Natural killer cell treated with Interleukin-12 subunit alpha and Interleukin-12 subunit beta and Interleukin-15 and Interleukin-18, amount 100 ng/mL, for 72 hours (primary cell): ENCODE measurements at places on chromosomes 4 and X. TPM values are rescaled to one million over a fixed set of nuclear protein-coding genes. Genes with fewer than 3 reads are reported as not detected.

DNA sequence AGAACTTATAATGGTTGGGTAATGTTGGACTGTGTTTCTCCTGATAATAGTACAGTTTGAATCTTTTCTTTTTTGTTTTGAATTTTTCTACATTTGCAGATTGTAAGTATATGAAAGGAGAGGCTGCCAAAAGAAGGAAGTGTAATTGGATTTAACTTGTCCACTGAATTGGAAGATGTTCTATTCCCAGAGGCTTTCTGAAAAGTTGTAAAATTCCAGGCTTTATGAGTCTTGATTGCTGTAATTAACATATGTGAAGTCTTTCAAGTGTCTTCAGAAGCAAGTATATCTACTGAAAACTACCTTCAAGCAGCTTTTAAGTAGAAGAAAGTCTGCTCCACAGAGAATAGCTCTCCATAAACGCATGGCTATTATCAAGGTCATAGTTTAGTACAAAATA lies 2456.4 kb downstream of the PCDH7 start:
- peaks cover 7% of the 10 kb centered on the region for H3K36me3 ChIP-seq
- DNase-seq: no peak
- no peaks in the 10 kb centered on the region for H3K4me1 ChIP-seq
- no peak overlapping the region for H3K27ac ChIP-seq

DNA sequence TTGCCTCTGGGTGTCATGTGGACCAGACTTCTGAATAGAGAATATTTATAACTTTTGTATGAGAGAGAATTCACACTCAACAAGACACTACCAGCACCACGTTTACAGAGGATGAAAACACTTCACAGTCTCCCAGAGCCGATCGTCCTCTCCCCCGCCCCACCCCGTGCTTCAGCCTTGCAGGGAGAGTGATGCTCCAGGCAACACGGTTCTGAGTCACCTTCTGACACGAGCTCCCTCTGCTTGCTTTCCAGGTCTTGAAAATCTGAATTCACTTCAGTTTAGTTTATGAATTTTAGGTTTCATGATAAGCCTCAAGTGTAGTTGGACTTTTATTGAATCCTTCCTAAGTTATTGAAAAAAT lies 59.8 kb downstream of the CPLX1 start:
- H3K4me1 ChIP-seq: peaks cover 30% of the 10 kb centered on the region
- no peaks in the 10 kb centered on the region for H3K36me3 ChIP-seq
- H3K4me3 ChIP-seq: no peak overlapping the region
- no peaks in the 10 kb centered on the region for H3K27me3 ChIP-seq

DNA sequence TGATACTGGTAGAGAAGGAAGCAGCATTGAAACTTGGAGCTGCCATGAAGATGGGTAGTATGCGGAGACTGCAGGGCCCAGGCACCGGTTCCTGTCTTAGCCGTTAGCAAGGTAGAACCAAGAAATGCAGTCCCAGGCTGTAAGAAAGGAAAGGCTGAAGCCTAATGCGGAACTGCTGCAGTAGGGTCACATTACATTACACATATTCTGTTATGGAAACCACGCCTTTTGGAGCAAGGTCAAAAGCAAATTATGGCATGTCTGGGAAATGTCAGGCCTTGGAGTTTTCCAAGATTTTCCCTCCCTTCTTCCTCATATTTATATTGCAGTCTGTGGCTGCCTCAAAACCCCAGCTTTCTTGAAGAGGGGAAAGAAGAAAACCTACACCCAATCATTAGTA lies 204.8 kb upstream of the RASGEF1B start:
- H3K27ac ChIP-seq: no peak overlapping the region
- H3K36me3 ChIP-seq: no peaks in the 10 kb centered on the region
- no peaks in the 10 kb centered on the region for H3K4me1 ChIP-seq
- peaks cover 39% of the 10 kb centered on the region for H3K27me3 ChIP-seq
- no peak for DNase-seq

- H3K4me3 ChIP-seq: no peak overlapping the region
- peaks cover 19% of the 10 kb centered on the region for H3K27me3 ChIP-seq
- DNase-seq: no peak
Observed at GRCh38 chr4:174401471-174402130, 117.9 kb downstream of the CEP44 start.

GRCh38 chrX:25013632-25014365 lies 2.0 kb downstream of the ARX start:
- peak overlapping the region; percentile 80 for H3K4me3 ChIP-seq
- H3K36me3 ChIP-seq: no peaks in the 10 kb centered on the region
- peaks cover 40% of the 10 kb centered on the region for H3K27me3 ChIP-seq
- no peak for DNase-seq
- H3K4me1 ChIP-seq: peaks cover 23% of the 10 kb centered on the region

DNA sequence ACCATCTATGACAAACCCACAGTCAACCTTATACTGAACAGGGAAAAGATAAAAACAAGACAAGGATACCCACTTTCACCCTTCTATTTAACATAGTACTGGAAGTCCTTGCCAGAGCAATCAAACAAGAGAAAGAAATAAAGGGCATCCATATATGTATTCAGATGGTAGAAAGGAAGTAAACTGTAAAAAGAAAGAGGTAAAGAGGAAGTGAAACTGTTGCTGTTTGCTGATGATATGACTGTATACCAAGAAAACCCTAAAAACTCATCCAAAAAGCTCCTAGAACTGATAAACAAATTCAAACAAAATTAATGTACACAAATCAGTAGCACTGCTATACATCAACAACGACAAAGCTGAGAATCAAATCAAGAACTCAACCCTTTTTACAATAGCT lies 538.7 kb upstream of the PABPC4L start:
- no peak overlapping the region for H3K27ac ChIP-seq
- no peak overlapping the region for H3K4me3 ChIP-seq
- no peaks in the 10 kb centered on the region for H3K27me3 ChIP-seq
- no peaks in the 10 kb centered on the region for H3K4me1 ChIP-seq

DNA sequence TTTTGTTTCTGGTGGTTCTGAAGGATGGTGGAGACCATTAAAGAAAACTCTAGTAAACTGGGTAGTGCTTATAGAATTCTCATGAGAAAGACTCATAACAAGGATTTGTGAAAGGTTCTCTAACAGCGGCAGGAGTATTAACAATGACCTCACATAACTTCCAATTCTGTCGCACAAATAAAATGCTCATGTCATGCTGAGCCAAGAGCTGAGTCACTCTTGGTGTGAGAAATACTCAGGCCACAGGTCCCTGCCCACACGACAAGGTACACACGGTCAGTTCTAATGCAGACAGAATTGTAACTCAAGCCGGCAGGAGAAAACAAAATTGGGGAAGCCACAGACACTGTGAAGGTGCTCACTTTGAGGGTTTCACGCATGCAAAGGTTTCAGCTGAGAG lies 34.4 kb upstream of the C4orf50 start:
- H3K27me3 ChIP-seq: no peaks in the 10 kb centered on the region
- no peaks in the 10 kb centered on the region for H3K4me1 ChIP-seq
- no peak overlapping the region for H3K4me3 ChIP-seq
- no peak for DNase-seq
- H3K27ac ChIP-seq: no peak overlapping the region

- peaks cover 8% of the 10 kb centered on the region for H3K27me3 ChIP-seq
- no peak within 1 kb of the TSS for H3K4me3 ChIP-seq
- H3K36me3 ChIP-seq: no peaks in the 10 kb centered on the region
- H3K27ac ChIP-seq: no peak within 1 kb of the TSS
- no peak for DNase-seq
Observed at GRCh38 chrX:54994099-54994498, at the start of gene PFKFB1. PFKFB1 (minus strand) TSS chrX:54994188; CDS start chrX:54994007, 181 bp downstream.

DNA sequence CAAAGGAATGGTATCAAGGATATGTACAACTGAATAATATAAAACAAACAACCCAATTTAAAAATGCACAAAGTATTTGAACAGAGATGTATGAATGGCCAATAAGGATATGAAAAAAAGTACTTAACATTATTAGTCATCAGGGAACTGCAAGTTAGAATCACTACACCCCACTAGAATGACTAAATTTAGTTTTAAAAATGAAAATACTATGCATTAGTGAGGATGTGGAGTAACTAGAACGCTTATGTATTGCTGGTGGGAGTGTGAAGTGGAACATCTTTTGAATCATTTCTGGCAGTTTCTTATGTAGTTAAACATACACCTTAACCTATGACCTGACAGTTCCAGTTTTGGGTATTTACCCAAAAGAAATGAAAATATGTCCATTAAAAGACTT lies 13.0 kb upstream of the SLC16A2 start:
- H3K27ac ChIP-seq: no peak overlapping the region
- no peak overlapping the region for H3K4me3 ChIP-seq
- no peaks in the 10 kb centered on the region for H3K4me1 ChIP-seq
- H3K27me3 ChIP-seq: peaks cover 11% of the 10 kb centered on the region
- H3K36me3 ChIP-seq: no peaks in the 10 kb centered on the region

- no peak for DNase-seq
- H3K36me3 ChIP-seq: no peaks in the 10 kb centered on the region
- H3K4me3 ChIP-seq: no peak overlapping the region
- H3K4me1 ChIP-seq: no peaks in the 10 kb centered on the region
Observed at GRCh38 chr4:52376132-52376704, 282.9 kb downstream of the USP46 start.

DNA sequence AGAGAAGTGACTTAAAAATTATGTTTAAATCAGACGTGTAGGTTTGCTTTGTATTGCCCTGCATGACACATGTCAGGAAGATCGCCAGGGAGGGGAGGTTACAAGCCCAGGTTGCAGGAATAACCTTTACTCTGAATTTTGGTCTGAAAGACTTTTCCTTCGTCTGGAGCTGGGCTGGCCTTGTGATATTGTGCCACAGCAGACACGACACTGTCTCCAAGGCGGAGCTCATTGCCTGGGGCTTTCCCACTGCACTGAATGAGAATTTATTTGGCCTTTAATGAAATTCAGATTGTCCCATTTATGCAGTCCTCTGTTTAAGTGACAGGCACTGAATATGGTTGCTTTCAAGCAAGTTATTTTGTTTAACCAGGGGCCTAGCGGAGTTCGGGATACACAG lies 45.1 kb downstream of the RHOH start:
- H3K4me3 ChIP-seq: peak overlapping the region; percentile 77
- H3K27ac ChIP-seq: peak overlapping the region; percentile 80
- H3K36me3 ChIP-seq: peaks cover 32% of the 10 kb centered on the region
- DNase-seq: no peak
- peaks cover 80% of the 10 kb centered on the region for H3K4me1 ChIP-seq

DNA sequence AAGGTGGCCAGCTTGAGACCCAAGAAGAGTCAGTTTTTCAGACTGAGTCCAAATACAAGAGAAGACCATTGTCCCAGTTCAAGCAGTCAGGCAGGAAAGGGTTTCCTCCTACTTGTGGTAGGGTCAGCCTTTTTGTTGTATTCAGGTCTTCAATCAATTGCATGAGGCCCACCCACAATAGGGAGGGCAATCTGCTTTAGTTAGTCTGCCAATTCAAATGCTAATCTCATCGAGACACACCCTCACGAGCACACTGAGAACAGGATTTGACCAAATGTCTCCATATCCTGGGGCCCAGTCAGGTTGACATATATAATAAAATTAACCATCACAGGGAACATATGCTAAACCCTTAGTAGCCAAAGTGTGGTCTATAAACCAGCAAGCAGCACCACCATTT lies 75.3 kb upstream of the FRMPD3 start:
- no peak overlapping the region for H3K4me3 ChIP-seq
- no peak overlapping the region for H3K27ac ChIP-seq
- no peaks in the 10 kb centered on the region for H3K36me3 ChIP-seq
- no peaks in the 10 kb centered on the region for H3K4me1 ChIP-seq
- DNase-seq: no peak

DNA sequence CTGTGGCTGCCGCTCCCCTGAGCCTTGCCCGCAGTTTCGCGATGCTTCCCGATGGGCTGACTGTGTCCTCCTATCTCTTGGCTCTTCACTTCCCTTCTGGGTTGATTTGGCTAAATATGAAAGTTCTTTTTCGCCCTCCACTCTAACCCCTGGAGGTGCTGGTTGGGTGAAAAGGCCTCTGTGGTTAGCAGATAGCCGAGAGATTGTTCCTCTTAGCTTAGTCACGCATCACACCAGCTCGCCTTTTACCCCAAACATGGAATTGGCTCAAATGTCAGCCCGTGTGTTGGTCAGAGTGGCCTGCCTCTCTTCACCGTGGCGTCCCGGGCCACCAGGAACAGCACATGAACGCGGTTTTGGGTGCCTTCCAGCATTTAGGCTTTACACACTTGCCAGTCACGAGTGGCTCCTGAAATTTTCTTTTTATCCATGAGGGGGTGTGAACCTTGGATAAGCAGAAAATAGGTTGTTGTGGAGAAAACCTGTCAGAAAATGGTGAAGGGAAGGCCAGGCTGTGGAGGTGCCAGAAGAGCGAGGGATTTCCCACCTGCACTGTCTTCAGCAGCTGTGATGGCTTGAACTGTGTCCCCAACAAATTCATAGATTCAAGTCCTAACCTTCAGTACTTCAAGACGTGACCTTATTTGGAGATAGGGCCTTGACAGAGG lies 8.9 kb downstream of the CLCN4 start:
- peaks cover 19% of the 10 kb centered on the region for H3K27me3 ChIP-seq
- peaks cover 18% of the 10 kb centered on the region for H3K4me1 ChIP-seq
- DNase-seq: no peak

DNA sequence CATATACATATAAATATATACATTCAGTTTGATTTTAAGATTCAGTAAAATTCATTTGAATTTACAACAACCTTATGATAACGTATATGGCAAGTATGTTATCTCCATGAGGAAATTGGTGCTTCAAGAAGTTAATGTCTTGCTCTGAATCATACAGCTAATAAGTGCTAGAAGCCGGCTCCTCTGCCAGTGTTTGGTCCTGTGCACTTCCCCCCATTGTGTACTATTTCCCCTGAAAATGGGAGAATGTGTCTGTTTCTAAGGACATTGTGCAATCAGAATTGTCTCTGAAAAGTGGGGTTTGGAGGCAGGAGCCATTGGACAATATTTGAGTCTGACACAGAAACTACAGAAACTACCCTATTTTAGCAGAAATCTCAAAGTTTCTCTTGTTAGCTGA lies 135.9 kb downstream of the CPE start:
- no peak overlapping the region for H3K4me3 ChIP-seq
- peaks cover 7% of the 10 kb centered on the region for H3K27me3 ChIP-seq
- no peaks in the 10 kb centered on the region for H3K36me3 ChIP-seq

DNA sequence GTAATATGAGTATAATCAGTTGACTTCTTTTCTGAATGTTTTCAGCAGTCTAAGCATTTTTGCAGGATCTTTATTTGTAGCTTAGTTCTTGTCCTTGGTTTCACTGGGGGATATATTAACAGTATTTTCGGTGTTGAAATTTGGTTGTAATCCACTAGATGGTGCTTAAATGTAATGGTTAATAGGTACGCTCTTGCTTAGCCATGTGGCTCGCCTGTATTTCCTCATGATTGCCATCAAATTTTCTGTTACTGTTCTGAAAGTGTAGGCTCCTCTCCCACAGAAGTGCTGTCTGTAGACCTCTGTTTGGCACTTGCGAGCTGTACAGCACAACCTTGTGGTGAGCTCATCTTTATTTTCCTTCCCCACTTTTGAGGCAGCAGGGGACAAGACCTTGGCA lies 3.9 kb upstream of the FAAH2 start:
- H3K27me3 ChIP-seq: peaks cover 12% of the 10 kb centered on the region
- peaks cover 4% of the 10 kb centered on the region for H3K4me1 ChIP-seq
- H3K4me3 ChIP-seq: no peak overlapping the region
- H3K36me3 ChIP-seq: no peaks in the 10 kb centered on the region

Gene ARR3
- not detected for total RNA-seq

Gene ATP8A1
- 20.5 TPM for total RNA-seq

Gene CFP
- total RNA-seq: 2.3 TPM

Gene PABPC5
- not detected for total RNA-seq

Gene TSR2
- total RNA-seq: 43.2 TPM

Gene PPEF2
- not detected for total RNA-seq

Gene CDK16
- total RNA-seq: 63.7 TPM

Gene CCDC120
- total RNA-seq: 5.3 TPM

Gene TLR8
- total RNA-seq: not detected
